ENCODE measurements at places on chromosomes 2 and 18.
A peak's percentile ranks its signal among the peaks of the same experiment; 100 is the strongest.

DNA sequence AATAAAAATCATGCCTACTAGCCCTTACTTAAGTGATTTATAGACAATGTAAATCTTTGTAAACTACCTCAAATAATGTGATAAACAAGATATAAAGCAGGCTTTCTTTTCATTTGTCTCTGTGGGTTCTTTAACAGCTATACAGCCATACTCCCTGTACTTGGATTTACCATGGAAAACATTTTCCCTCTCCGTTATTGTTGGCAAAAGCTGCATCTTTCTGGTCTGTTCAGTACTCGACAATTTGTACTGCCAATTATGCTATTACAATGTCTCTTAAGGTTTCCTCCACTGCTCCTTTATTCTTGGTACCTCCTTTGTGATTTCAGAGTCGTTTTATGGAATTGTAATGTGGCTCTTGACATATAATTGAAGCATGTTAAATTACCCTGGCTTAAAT, 426.3 kb upstream of the PKDCC start:
- DNase-seq = no peak

- DNase-seq = no peak
Measured at GRCh38 chr2:406876-407275, 119.0 kb upstream of the ALKAL2 start.

GRCh38 chr2:206023183-206023582, 62.8 kb downstream of the INO80D start:
- DNase-seq = no peak

GRCh38 chr2:109343460-109343859, 214.5 kb downstream of the SH3RF3 start:
- DNase-seq = no peak

GRCh38 chr2:111100765-111101162, 19.9 kb upstream of the BCL2L11 start:
- DNase-seq = peak; percentile 58

- DNase-seq = no peak
Measured at GRCh38 chr18:72013427-72013850, 530.7 kb downstream of the CBLN2 start.

DNA sequence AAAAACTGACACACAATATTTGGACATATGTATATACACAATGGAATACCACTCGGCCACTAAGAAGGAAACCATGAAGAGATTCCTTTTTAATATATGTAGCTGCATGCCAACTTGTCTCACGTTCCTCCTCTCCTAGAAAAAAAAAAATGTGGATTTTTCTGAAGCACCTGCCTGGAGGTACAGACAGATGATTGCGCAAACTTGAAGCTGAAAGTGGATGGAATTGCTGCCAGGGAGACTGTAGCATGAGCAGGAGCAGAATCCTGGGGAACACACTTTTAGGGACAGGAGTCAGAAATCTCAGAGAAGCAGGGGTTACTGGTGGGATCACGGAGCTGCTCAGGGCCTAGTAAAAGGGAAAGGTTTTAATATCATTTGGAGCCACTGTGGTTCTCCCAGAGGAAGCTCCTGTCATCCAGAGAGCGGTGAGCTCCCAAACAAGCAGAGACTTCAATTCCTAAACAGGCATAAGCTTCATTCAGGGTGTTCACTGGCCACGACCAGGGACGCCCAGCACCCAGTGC, 640 bp upstream of the SPR start:
- no peak for DNase-seq

DNA sequence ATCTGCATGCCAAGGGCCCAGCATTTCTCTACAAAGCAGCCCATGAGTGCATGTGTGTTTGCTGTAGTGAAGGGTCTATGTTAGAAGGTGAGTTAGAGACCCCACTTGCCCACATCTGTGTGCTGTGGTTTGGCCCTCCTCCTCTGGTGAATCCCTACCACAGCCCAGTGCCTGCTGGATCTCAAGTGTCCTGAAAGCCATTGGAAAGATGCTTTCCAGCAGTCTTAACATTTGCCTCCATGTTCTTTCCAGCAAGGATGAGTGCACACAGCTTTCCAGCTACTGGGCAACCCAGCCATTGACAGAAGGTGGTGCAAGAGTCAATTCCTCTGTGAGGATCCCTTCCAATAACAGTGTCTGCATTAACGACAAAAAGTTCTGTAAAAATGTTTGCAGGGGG, 13.6 kb downstream of the CRIM1 start:
- no peak for DNase-seq

- no peak for DNase-seq
Measured at GRCh38 chr18:10190564-10190963, 263.9 kb upstream of the APCDD1 start.

- no peak for DNase-seq
Measured at GRCh38 chr2:159003555-159003954, 35.1 kb downstream of the TANC1 start.

DNA sequence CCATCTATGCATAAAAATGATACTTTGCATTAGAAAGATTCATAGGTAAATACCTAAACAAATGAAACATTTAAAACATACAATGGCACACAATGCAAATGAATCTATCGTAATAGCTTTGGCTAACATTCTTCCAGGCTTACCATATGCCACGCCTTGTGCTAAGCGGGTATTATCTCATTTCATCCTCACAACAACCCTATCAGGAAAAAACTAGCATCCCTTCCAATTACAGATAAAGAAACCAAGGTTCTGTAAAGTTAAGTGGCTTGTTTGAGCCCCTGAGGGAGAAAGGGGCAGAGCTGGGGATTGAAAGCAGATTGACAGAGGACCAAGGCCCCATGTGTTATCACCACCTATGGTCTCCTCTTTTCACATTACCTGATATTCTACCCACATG, 145.4 kb upstream of the ETAA1 start:
- no peak for DNase-seq

- DNase-seq = no peak
Measured at GRCh38 chr18:52541056-52541455, 201.1 kb downstream of the DCC start.

DNA sequence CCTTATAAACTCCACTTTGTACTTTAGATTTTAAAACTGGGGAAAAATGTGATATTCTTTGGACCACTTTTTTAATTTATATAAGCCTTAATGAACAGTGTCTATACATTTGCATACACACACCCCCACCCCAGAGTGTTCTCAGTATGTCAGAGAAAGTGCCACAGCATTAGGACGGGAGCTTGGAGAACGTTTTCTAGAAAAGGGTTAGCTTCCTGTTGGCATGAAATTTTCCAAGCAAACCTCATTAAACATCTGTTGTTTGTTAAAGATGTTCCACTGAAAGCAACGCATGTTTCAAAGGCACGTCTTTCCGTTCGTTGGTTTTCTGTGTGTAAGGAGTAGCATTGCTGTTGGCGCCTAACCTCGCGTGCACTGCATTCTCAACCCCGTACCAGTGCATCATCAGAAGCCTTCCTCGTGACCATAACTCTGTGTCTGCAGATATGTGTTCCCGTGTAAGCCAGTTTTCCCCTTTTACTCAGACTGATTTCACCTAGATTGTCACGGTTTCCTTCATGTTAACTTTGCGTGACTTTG, 228.5 kb downstream of the ALPK2 start:
- no peak for DNase-seq

GRCh38 chr2:229686122-229686919, 28.0 kb downstream of the DNER start:
- DNase-seq = no peak

- DNase-seq = no peak
Measured at GRCh38 chr18:1408376-1408775, 503.7 kb downstream of the ADCYAP1 start.

- DNase-seq = no peak
Measured at GRCh38 chr18:32450026-32450691, 20.5 kb downstream of the GAREM1 start.

GRCh38 chr2:60429681-60430080, 123.8 kb downstream of the BCL11A start:
- DNase-seq = no peak

GRCh38 chr2:215653344-215654030, 217.6 kb upstream of the FN1 start:
- DNase-seq = no peak

DNA sequence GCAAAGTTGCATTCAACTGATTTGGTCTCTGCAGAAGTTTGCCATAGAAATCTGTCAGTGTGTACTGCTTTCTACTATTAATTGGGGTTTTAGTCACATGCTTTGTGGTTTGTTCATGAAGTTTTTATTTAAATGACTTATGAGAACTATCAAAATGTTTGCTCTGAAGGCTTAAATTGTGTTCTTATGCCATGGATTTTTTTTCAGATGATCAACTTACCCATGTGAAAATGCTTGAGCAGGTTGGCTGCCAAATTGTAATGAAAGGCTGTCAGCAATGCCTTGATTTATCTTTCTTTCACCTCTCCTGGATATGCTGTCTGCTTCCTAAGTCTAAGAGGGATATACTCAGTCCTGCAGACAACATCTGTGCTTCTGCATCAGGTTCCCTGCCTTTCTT, 50.7 kb downstream of the FMNL2 start:
- no peak for DNase-seq

DNA sequence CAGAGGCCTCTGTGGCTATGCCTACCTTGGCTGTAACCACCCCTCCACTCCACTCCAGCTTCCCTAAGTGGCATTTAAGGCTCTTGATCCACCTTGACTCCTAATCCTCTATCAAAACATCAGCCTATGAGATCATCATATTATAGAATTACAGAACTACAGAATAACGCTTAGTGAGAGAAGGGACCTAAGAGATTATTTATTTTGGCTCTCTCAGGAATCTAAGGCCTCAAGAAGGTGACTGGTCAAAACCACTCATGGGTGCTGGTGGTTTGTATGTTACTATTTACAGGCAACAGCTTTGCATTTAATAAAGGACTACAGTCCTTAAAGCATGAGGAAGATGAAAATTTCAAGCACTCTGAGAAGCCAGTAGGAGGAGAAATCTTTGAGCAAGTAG, 118.8 kb downstream of the FSHR start:
- no peak for DNase-seq

- no peak for DNase-seq
Measured at GRCh38 chr2:8327371-8328100, 354.3 kb upstream of the ID2 start.

- no peak for DNase-seq
Measured at GRCh38 chr18:57025540-57025939, 121.3 kb upstream of the BOD1L2 start.

GRCh38 chr2:215635071-215635787, 199.4 kb upstream of the FN1 start:
- DNase-seq = no peak

GRCh38 chr18:73189718-73190117, 321.9 kb upstream of the NETO1 start:
- DNase-seq = no peak

DNA sequence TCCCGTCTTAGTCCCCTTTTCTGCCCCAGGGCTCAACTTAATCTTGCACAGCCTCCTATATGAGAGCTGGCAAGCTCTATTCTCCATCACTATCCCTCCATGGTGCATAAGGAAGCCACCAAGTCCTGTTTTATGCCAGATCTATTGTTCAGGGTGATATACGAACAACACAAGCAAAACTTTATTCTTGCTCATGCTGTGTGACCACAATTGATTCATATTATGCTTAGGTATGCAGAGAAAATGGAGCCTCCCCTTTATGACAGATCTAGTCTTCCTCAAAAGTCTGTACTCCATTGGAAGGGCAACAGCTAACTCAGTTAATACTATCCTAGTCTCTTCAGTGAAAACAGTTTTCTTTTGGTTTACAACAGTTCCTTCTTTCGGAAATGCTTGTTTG, 94.0 kb upstream of the STON1 start:
- DNase-seq = no peak

GRCh38 chr2:216350214-216350791, 22.0 kb downstream of the MARCHF4 start:
- no peak for DNase-seq

- DNase-seq = no peak
Measured at GRCh38 chr2:98309580-98309979, 36.7 kb upstream of the CNGA3 start.

- DNase-seq = no peak
Measured at GRCh38 chr2:46036929-46037328, 260.3 kb upstream of the EPAS1 start.

DNA sequence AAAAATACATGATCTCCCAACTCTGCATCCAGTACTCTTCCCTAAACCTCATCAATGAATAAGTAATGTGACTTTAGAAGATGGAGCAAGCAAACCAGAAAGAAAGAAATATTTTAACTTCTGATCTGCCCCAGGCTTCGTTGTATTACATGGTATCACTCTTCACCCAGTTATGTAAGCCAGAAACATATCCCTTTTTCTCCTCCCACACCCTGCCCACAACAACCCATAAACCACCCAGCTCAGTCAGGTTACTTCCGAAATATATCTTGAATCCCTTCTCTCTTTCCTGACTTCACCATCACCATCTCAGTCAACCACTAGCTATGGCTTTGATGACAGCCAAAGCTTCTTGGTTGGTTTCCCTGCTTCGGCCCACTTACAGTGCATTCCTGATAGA, 295.8 kb upstream of the PARD3B start:
- DNase-seq = no peak

DNA sequence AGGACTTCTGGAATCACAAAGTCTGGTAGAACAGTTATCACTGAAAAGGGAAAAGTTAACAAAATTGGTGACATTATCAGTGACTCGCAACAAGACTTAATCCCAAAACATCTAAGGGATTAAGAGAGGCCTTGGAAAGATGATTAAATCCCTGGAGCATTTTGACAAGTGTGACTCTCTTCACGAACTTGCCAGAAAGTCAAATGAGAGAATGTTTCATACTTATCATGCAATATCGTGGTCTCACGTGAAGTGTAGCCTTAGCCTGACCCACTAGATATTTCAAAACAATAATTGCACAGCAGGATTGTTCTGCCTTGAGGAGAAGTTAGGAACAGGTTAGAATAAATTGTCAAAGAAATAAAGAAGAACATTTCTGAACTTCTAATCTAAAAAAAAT, 104.5 kb downstream of the COL6A3 start:
- DNase-seq = no peak

GRCh38 chr2:205245652-205246051, 436.6 kb upstream of the NRP2 start:
- DNase-seq = no peak

DNA sequence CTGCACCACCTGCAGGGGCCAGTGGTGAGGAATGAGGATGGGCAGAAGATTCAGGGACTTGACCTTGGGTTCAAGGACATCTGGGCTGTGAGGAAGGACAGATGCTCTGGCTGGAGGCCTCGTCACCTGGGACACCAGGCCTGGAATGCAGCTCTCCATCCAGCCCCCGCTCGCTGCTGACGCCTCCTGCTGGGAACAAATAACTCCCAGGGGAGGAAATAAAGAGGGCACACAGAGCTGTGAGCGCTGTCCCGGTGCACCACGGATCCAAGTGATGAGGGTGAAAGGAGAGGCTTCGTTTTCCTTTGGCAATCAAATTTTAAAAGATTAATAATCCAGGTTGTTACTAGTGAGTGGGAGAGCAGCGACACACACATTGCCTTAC, 368.0 kb upstream of the MYT1L start:
- DNase-seq = no peak

- no peak for DNase-seq
Measured at GRCh38 chr18:36058674-36059073, 8.7 kb downstream of the RPRD1A start.

DNA sequence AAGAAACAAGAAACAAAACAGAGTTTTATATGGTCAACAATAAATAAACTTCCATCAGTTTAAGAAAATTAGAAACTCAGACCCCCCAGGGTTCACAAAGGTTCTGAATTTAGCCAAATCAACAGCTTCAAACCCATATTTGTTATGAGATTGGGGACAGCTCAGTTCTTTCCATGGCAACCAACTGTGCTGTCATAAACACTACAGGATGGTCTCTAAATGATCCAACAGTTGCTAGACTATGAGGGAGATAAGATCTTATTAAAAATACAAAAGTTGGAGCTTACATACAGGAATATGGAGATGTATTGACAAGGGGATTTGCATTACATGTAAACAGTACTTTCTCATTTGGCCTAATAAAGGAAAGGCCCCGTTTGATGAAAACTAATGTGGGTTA, 154.6 kb upstream of the CTAGE1 start:
- no peak for DNase-seq
